Sigmoid colon (tissue), 7 donors: ENCODE measurements at places on chromosomes 1 and 21. TPM values are rescaled to one million over a fixed set of nuclear protein-coding genes. Genes with fewer than 3 reads are reported as not detected.
A peak's percentile ranks its signal among the peaks of the same experiment; 100 is the strongest.

GRCh38 chr1:115229016-115229415, 109.0 kb downstream of the NGF start:
- H3K27ac ChIP-seq: no peak overlapping the region
- no peak for DNase-seq
- H3K36me3 ChIP-seq: no peaks in the 10 kb centered on the region
- no peaks in the 10 kb centered on the region for H3K27me3 ChIP-seq
- peaks cover 14% of the 10 kb centered on the region for H3K4me1 ChIP-seq
- H3K4me3 ChIP-seq: no peak overlapping the region

GRCh38 chr1:12649971-12650421, 6.1 kb downstream of the AADACL4 start:
- no peaks in the 10 kb centered on the region for H3K27me3 ChIP-seq
- DNase-seq: no peak
- H3K4me1 ChIP-seq: peaks cover 10% of the 10 kb centered on the region
- H3K27ac ChIP-seq: no peak overlapping the region
- no peak overlapping the region for H3K4me3 ChIP-seq
- H3K36me3 ChIP-seq: no peaks in the 10 kb centered on the region

DNA sequence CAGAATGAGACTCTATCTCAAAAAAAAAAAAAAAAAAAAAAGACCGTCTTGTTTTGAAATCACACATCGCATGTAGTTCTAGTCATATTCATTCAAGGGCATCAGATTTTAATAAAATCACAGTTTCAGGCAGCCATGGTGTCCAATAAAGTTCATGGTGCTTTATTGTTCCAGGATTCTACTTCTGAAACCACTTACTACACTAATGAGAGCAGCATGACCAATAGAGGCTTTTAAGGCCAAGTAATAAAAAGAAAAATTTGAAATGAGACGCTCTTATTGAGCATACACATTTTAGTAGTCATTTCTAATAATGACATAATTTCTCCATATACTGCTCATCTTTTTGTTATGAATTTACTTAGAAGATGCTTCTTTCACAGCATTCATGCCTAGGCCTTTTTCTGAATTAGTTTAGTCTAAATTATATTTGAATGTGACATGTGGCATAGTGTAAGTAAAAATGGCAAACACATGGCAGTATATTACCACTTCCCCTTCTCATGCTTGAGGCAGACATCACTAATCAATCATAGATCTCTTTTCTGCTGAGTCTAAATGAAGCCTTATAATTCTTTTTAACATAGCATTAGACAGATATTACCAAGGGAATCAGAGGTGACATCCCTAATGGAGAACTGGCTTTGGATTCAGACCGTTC, 18.5 kb downstream of the NTMT2 start:
- H3K27me3 ChIP-seq: no peaks in the 10 kb centered on the region
- no peaks in the 10 kb centered on the region for H3K36me3 ChIP-seq

GRCh38 chr1:39808784-39809517, 20.3 kb upstream of the BMP8B start:
- H3K36me3 ChIP-seq: no peaks in the 10 kb centered on the region
- no peak overlapping the region for H3K27ac ChIP-seq
- no peaks in the 10 kb centered on the region for H3K4me1 ChIP-seq
- no peaks in the 10 kb centered on the region for H3K27me3 ChIP-seq
- DNase-seq: no peak

SLC26A9 gene
- polyA plus RNA-seq: 0.60 TPM

- no peaks in the 10 kb centered on the region for H3K27me3 ChIP-seq
- DNase-seq: no peak
- peak overlapping the region; percentile 47 for H3K27ac ChIP-seq
- no peaks in the 10 kb centered on the region for H3K36me3 ChIP-seq
- H3K4me1 ChIP-seq: no peaks in the 10 kb centered on the region
These were observed 18.7 kb downstream of the SLC9A1 start for GRCh38 chr1:27136236-27136551.

CREB3L4 gene
- 16.8 TPM for polyA plus RNA-seq

NKAIN1 gene
- 0.36 TPM for polyA plus RNA-seq

- peak overlapping the region; percentile 84 for H3K27ac ChIP-seq
- no peak for DNase-seq
- H3K27me3 ChIP-seq: no peaks in the 10 kb centered on the region
- peaks cover 1% of the 10 kb centered on the region for H3K36me3 ChIP-seq
These were observed 1.7 kb downstream of the SEMA6C start for GRCh38 chr1:151144474-151145303.
